CD4-positive, alpha-beta T cell treated with Interleukin-4 for 4 hours (primary cell): ENCODE measurements at places on chromosomes 7 and 10.
A peak's percentile ranks its signal among the peaks of the same experiment; 100 is the strongest.

DNA sequence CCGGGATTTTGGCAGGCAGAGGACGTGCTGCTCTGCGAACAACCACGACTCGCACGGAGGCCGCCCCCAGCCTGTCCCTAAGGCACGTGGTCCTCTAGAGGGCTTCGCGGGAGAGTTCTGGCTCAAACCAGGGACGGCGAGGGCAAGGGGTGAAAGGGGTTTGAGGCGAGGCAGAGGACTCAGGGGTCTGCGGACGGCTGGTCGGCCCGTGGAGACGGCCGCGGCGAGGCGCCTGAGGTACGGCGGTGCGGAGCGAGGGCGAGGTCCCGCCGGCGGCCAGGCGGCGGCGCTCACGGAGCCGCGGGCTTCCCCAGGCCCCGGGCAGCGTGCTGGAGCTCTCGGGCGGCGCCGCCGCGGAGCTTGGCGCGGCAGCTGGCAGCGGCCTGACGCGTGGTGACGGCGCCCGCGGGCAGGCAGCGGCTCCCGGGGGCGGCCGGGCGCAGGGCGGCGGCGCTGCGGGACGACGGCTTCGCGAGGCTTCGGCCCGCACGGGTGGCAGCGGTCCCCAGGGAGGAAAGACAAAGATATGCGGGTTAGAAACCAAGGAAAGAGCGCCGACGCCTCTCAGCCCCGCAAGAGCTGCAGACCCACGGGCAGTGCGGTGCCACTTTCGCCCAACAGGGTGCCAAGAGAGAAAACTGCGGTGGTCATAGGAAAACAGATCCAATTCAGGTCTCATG lies 44.8 kb downstream of the ZNF800 start:
- DNase-seq: peak; percentile 51

DNA sequence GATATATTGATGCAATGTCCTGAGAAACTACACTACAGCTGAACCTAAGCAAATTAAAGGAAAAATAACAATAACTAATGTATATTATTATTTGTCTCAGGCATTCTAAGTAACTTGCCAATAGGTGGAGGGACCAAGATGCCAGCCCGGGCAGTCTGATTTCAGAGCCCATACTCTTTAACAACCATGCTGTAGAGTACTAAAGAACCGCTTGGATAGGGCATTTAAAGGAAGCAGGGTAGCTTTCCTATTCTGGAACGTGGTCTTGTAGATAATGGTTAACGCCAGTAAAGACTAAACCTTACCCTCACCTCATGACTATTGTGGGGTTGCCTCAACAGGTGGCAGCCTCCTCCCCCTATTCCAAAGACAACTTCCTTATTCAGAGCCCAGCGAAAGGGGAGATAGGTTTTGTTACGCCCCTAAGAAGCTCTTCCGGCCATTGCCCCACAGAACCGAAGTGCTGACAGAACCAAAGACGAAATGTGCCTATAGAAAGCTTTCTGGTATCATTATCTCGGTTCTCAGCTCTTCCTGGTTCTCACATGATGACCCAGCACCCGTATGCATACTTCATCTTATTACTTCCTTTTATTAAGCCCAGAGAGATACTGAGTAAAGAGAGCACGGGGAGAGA lies 707 bp upstream of the C1GALT1 start:
- DNase-seq: peak; percentile 72

GRCh38 chr10:126198681-126199080 lies 189.6 kb downstream of the ADAM12 start:
- no peak for DNase-seq

GRCh38 chr10:44089671-44090070 lies 295.2 kb downstream of the CXCL12 start:
- no peak for DNase-seq

- DNase-seq: no peak
Measured at GRCh38 chr7:95479992-95480624, 5.6 kb upstream of the ASB4 start.

DNA sequence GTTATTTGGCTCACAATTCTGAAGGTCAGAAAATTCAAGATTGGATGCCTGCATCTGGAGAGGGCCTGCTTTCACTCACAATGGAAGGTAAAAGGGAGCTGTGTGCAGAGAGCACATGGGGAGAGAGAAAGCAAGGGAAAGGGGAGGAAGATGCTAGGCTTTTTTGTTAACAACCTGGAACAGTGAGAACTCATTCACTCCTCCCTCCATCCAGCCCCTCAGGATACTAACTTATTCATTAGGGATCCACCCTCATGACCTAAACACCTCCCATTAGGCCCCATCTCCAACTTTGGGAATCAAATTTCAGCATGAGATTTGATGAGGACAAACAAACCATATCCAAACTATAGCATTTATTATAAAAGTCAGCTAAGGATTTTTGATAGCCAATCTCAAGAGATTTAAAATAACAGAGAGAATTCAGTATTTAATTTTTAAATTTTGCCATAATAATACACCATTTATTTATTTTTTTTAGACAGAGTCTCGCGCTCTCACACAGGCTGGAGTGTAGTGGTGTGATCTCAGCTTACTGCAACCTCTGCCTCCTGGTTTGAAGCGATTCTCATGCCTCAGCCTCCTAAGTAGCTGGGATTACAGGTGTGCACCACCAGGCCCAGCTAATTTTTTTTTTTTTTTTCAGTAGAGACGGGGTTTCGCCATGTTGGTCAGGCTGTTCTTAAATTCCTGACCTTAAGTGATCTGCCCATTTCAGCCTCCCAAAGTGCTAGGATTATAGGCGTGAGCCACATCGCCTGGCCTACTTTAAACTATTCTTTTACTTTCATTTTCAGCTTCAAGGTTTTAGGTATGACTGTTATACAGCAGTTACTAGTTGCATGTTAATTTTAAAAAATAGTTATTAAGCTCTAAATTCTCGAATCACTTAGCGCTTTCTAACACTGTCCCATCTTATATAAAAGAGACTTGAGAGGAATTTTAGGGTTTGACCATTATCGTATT lies 20.3 kb upstream of the ETV1 start:
- DNase-seq: no peak

DNA sequence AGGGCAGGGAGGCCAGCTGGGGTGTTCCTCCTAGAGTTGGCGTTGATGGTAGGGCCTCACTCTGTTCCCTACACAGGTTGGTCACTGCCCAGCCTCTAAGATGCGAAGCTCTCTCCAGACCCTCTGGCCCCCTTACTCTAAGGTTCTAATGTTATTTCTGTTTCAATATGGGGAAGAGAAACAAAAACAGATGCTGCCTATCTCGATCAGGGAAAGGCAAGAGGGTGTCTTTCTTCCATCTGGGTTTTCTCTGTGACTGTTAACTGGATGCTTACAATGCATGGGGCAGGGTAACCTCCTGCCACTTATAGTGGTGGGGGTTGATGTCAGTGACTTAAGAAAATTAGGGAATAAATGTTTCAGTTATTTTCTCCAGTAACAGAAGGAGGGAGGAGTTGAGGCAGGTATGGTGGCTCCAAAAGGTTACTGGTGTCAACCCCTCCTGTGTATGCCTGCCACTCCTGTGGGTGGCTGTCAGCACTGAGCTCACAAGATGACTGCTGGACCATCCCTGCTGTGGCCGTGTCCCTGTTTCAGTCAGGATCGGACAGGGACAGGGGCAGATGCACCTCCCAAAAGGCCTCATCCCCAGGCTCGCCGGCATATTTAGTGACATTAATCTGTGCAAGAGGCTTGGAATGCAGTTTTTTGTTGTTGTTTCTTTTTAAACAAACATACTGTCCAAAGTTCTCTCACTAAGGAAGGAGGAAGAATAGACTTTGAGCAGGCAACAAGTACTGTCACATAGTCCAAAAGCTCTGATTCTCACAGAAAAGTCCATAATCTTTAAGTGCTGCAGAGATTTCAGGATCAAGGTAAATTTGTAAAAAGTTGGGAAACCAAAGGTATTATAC lies 39.6 kb upstream of the SYPL1 start:
- no peak for DNase-seq

DNA sequence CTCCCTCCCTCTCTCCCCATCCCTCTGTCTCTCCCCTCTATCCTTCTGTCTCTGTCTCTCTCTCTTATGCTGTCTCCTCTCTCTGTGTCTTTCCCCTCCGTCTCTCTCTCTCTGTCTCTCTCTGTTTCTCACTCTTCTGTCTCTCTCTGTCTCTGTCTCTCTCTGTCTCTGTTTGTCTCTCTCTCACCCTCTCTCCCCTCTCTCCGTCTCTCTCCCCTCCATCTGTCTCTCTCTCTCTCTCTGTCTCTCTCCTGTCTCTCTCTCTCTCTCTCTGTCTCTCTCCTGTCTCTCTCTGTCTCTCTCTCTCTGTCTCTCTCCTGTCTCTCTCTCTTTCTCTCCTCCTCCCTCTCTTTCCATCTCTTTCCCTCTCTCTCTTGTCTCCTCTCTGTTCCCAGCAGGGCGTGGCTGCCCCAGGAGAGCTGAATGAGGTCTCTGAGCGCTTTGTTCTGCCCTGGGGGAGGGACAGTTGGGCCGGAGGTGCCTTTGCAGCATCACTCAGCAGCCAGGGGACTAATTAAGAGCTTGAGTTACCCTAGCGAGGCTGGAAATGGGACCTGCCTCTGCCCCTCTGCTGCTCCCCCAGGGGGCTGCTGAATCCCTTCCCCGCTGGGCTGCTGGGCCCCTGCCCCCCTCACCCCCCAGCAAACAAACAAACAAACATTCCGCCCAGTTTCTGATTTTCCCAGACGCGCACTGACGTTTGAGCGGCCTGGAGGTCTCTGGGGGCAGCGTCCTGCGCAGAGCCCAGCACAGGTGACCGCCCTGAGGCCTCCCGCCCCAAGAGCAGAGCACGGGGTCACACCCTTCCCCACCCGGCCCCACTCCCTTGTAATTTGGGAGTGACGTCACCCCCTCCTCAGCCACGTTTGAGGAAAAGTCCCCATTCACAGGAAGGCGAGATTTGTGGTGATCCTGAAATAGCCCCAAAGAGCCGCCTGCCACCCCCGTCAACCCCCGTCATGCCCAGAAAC lies 68.1 kb downstream of the PDGFA start:
- DNase-seq: no peak

GRCh38 chr7:74572301-74572979 lies 85.1 kb upstream of the GTF2I start:
- no peak for DNase-seq

GRCh38 chr7:51255536-51256208 lies 60.9 kb downstream of the COBL start:
- DNase-seq: no peak
